Activated CD4-positive, alpha-beta T cell treated with anti-CD3 and anti-CD28 coated beads for 24 hours (primary cell): ENCODE measurements at places on chromosomes 6 and 20.

DNA sequence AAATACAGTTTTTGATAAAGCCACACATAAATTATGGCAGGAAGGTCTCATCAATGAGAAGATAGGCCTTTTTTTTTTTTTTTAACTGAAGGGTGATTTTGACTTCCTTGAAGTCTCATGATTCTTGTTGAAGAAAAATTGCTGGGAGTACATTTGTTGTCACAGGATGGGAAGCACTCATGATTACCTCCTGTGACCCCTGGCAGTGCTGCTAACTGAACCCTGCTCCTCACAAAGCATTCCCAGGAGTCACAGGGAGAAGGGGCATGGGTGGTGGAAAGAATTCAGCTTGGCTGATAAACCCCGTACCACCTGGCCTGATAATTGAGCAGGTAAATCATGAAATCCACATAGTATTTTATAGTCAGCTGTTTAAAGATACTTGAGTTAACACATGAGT is 86.9 kb downstream of the CD109 start:
- DNase-seq: no peak

DNA sequence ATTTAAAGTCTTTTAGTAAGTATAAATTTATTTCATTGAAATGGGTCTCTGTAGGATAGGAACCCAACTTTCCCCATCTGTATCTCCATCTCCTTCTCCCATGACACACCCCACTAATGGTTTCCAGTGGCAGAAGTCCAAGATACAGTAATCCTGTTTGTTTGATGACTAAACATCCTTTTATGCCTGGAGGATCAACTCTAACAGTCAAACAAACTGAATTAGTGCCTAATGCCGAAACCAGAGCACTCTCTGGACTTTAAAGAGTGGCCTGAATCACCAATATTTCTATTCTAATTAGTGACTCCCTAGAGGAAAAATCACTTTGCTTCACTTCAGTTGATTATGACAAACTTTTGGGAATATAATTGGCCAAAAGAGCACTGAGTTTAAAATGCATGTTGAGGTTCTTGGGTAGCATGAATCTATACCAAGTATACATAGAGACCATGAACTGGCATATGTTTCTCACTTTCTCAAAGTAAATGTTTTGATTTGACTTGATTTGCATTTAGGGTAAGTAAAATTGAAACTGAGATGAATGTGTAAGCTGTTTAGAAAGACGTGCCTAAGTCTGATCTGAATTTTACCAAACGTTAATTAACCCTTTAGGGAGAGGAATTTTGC is 776.4 kb upstream of the NRSN1 start:
- no peak for DNase-seq

- no peak for DNase-seq
Observed at GRCh38 chr6:150252714-150253444, 110.0 kb downstream of the PPP1R14C start.

GRCh38 chr6:129790785-129791184 is 70.3 kb downstream of the TMEM244 start:
- DNase-seq: no peak

DNA sequence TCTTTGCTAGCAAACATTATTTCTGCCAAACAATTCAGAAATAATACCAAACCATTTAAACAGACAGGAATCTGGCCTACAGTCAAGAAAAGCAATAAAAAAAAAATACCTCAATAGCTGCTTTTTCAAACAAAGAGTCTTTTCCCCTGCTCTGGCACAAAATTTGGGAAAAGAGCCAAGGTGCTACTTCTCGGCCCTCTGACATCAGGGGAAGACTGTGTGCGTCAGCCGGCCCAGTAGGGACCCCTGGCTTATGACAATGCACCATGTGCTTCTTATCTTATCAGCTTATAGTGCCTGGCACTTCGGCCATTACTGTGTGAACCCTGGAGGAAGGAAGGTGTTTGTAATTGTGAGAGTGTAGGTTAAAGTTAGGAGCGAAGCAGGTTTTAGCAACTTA is 89.4 kb downstream of the PDE10A start:
- DNase-seq: no peak

DNA sequence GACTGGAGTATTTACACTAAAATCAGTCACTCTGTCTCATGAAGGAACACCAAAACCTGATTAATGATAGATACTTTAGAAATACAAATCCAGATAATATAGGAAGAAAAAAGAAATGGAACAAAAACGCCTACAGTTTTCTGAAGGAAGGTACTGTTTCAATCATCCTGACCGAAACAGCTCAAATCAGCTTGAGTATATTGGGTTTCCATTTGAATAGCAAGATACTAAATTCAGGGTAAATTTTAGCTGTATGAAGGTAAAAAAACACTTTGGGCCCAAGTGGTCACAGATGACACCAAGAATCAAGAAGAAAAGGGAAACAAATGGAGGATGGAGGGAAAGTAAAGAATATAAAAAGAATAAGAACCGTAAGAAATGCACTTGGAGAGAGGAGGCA is 6.9 kb downstream of the ZSCAN23 start:
- DNase-seq: no peak

GRCh38 chr6:36095497-36096391 is 34.6 kb upstream of the MAPK13 start:
- DNase-seq: no peak

GRCh38 chr6:36765594-36766398 is 68.2 kb downstream of the RAB44 start:
- DNase-seq: peak; percentile 77

DNA sequence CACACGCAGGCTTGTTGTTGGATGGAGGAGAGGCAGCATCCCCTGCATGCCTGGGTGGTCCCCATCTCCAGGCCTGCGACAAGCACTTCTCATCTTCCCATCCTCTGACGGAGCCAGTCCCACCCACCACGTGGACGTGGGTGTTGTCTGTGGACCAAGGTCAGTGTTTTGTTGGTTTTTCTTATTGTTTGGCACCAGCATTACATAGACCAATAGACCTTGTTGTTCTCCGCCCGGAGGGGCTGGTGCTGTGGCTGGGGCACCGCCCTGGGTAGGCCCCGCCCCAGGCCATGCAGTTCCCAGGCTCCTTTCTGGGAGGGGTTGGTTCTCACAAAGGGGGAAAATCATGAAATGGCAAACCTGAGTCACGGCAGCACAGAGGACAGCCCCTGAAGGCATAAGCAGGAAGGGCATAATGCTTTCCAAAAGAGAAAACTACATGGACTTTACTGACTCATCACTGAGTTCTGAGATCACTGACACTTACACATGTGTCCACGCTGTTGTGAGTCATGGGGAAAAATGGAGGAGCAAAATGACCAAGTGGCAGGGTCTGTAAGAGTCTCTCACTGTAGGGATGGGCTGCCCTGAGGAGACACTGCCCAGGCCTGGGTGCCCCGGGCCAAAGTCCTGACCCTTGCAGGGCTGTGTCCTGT is 90.8 kb downstream of the THBS2 start:
- DNase-seq: no peak

DNA sequence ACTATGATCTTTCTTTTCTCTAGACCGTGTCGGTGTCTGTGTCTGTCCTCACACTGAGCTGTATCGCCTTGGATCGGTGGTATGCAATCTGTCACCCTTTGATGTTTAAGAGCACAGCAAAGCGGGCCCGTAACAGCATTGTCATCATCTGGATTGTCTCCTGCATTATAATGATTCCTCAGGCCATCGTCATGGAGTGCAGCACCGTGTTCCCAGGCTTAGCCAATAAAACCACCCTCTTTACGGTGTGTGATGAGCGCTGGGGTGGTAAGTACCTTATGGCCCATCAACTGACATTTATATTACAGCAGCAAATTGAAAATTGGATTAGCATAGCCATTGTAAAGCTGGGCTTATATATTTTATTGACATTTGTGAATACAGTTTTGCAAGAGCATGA is 72.2 kb upstream of the GFRAL start:
- DNase-seq: no peak
